Activated T-cell treated with anti-CD3 and anti-CD28 coated beads for 48 hours (primary cell): ENCODE measurements at places on chromosomes 2 and 18.
A peak's percentile ranks its signal among the peaks of the same experiment; 100 is the strongest.

- DNase-seq: no peak
Measured at GRCh38 chr18:46169464-46169941, 65.3 kb downstream of the HAUS1 start.

DNA sequence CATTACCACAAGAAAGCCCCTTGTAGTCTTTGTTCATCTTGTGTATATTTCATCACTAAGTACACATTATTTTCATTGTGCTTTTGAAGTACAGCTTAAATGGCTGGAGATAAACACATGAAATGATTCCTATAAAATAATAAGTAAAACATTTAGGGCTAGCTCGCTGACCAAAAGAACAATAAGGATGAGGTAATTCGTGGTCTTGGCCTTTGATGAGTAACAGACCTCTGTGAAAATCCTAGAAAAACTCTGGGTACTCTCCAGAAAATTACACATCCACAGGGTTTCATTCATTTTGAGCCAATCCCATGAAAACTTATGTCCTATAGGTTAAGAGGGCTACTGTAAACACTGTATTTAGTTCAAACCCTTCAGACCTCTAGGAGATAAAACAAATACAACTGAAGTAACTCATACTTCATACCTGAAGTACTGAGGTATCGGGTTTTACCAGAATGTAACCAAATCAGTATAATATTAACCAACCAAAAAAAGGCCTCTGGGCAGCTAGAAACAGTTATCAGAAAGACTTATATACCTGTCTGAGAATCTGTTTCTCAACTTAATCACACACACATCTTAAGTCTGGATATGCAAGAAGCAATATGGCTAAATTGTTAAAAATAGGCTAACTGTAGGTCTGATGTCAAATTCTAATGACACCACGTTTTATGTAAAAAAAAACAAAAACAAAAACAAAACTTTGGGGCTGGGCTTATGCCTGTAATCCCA is 31.0 kb downstream of the CFAP36 start:
- no peak for DNase-seq

DNA sequence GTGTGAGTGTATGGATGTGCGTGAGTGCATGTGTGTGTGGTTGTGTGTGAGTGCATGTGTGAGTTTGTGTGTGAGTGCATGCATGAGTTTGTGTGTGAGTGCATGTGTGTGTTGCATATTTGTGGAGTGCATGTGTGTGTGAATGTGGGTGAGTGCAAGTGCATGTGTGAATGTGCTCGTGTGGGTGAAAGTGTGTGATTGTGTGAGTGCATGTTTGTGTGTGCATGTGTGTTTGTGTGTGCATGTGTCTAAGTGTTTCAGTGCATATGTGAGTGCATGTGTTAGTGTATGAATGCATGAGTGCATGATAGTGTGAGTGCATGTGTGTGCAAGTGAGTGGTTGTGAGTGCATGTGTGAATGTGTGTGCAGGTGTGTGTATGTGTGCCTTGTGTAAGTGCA is 343.4 kb upstream of the SALL3 start:
- no peak for DNase-seq

- DNase-seq: no peak
Measured at GRCh38 chr18:74097803-74098202, 49.8 kb downstream of the FBXO15 start.

- DNase-seq: no peak
Measured at GRCh38 chr2:196954001-196954400, 27.5 kb upstream of the PGAP1 start.

DNA sequence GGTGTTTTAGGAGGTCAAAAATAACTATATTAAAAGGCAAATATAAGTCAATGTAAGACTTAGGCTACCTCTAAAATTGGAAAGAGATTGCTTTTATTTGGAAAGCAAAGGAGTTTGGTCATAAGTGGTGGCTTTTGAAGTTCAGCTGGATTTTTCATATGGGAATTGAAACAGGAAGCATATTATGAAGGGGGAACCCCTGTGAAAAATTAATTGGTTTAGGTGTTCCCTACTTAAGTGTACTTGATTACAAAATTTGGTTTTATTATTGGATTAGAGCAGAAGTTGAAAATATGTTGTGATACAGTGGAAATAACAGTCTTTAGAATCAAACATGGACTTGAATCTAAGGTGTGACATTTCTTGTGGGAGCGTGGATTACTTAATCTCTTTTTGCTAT is 121.4 kb upstream of the TTC27 start:
- DNase-seq: no peak

- DNase-seq: no peak
Measured at GRCh38 chr2:139825726-139826125, 1045.5 kb upstream of the NXPH2 start.

DNA sequence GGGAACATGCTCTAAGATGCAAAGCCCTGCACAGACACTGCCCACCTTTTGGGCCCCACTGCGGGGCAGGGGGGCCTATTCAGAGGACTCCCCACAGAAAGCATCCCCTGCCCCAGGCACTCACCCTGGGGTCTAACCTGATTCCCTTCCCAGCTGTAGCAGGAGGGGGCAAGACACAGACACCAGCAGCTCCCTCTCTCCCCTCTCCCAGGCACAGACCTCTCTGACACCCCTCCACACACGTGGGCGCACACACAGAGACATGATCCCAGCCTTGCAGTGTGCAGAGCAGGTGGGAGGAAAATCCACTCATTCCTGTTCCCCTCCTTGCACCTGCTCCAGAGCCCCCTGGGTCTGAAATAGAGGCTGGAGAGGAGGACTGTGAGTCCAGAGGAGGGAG is 10.7 kb downstream of the TNS1 start:
- DNase-seq: no peak

GRCh38 chr18:80104364-80104779 is 4.7 kb upstream of the ADNP2 start:
- DNase-seq: no peak

DNA sequence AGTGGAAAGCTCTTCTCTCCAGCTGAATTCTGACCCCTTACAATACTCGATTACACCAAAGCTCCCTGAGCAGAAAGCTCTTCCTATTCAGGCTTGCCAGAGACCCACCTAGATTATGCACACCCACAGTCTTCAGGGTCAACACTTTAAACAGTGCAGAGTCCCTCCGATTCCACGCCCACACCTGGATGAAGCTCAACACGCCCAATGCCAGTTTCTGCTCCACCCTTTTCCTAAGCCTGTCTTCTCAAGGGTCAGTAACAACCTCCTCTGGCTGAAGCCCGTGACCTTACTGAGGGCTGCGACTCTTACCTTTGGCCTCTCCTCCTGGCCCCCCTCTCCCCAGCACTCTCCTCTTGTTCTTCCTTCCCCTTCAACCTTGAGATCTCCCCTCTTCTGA is 492.0 kb upstream of the SALL3 start:
- no peak for DNase-seq

DNA sequence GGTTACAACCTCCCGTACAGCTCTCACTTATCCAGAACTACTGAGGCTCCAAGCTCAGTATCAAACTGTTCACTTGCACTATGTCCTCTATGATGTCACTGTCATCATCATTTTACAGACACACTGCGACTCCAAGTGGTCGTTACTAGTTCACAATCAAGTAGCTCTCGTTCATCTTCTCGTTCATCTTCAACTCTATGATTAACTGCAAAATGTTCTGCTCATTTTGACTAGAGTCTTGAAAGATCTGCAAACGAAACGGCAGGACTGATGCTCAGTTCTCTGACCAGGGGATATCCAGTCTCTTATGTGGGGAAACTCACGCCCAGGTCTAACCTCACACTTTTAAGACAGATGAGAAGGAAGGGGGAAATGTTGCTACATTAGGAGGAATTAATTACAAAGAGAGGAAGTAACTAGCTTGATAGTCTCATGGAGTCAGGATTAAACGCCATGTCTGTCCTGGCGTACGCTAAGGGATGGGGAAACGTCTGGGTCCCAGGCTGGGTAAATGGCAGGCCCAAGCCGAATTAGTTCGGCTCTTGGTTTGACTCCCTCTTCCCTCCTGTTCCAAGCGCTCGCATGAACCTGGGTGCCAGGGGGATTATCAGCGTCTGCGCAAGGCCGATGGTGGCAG is 794 bp upstream of the CHCHD5 start:
- DNase-seq: no peak

GRCh38 chr18:47915229-47915628 is 15.2 kb downstream of the SMAD2 start:
- DNase-seq: no peak

DNA sequence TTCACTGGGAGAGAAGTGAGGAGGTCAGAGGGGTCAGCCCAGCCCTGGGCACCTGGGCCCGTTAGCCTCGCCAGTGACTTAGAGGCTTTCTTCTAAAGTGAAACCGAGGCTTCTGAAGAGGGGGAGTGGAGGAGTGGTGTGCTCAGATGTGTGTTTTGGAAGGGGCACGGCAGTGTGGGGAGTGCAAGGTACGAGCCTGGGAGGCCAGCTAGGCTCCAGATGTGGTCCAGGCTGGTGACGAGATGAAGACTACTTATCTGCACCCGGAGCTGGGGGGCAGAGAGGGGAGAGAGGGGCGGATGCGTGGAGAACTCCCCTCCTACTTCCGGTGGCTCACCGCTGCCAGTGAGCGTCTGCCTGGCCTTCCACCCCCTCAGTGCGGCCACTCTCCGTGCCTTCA is 371.3 kb upstream of the HS6ST1 start:
- DNase-seq: no peak

DNA sequence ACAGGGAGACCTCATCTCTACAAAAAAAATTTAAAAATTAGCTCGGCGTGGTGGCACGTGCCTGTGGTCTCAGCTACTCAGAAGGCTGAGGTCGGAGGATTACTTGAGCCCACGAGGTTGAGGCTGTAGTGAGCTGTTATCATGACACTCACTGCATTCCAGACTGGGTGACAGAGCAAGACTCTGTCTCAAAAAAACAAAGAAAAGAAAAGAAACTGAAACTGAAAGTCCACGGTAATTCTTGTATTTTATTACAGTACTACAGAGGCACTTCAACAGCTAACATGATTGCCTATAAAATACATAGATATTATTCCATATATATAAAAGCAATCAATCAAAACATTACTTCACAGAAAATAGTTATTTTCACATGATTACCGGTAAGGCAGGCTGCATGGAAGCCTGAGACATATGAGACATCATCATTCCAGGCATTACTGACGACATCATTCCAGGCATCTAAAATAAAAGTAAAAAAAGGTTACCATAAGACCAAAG is 23.1 kb downstream of the PRPF40A start:
- peak; percentile 31 for DNase-seq

- no peak for DNase-seq
Measured at GRCh38 chr2:236576087-236576486, 6.5 kb downstream of the ACKR3 start.

DNA sequence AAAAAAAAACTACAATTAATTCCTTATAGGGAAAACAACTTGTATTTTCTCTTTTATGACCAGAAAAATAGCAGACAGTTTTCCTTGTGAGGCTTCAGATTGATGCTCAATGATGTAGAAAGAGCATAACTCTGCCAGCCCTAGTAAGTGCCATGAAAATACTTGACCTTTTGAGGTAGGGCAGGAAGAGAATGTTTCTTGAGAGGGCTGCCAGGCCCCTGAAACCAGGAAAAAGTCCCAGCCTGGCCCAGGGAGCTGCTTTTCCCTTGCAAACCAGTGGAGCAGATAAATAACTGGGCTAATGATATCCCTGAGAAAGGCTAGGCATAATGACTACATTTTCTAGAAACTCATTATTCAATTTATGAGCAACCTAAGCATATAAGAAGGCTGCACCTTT is 126.8 kb downstream of the SLC8A1 start:
- no peak for DNase-seq

GRCh38 chr18:400456-400855 is 100.0 kb downstream of the COLEC12 start:
- no peak for DNase-seq

DNA sequence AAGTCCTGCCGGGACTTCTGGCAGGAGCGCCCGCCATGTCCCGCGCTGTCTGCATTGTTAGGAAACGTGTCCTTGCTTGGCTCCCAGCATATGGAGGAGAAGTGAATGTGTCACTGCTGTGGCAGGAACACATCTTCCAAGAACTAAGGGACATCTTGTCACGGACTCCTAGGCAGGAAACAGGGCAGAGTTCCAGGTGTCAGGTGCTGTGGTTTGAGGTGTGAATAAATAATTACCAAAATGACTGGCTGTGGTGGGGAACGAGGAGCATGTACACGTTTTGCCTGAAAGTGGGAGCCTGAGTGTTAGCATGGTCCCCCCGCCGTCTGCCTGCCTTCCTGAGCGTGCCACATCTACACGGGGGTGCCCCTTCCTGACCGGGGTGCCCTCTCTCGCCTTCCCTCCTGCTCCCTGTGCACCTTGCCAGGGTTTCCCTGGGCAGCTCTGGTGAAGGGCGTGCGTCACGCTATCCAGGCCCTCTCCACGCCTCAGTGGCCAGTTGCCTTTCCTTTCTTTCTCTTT is 237.5 kb downstream of the LDLRAD4 start:
- DNase-seq: peak; percentile 42

DNA sequence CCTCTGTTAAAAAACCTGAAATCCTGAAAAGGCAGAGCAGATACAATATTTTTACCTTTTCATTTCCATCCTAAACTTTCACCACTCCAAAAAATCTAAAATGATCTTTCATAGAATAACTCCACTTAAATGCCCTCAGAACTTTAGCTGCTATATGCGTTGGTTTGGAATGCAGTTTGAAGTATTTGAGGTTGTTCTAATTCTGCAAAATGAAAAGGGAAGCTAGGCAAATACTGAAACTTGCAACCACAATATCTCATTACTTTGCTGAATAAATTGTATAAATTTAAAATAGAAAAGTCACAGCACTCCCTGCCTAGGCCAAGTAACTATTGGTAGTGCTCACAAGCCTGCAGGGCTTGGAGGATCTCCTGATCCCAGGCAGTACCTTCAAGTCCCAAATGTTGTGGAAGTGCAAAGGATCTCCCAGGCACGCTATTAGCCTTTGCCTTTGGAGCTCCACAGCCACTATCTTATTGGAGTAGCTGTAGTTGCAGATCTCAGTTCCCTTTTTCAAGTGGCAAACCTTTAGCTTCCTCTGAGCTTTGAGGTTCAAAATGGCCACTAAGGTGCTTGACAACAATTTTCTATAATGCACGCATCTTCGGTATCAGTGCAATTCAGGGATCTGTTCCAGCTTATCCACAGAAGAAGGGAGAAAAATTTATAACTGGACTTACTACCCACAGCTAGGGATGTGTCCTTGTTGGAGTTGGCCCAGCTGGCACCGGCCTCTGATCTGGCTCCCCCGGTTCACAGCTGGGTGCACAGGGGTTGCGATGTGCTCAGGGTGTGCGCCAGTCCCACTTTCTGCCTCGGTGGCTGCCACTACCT is 43.4 kb upstream of the ANKRD62 start:
- DNase-seq: no peak

DNA sequence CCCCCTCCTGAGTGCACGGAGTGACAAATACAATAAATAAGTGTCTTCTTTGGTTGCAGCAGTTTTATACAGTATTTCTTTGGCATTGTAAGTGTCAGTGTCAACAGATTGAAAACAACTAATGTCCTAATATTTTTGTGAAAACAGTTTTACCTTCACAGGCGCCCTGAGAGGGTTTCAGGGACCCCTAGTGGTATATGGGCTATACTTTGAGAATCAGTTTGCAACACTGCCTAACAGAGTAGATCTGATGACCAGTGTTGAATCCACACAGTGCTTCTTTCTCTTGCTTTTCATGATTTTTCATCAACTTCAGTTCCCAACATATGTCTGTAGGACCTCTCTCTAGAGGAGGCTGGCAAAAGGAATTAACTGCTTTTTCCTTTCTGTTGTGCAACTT is 162.2 kb downstream of the PRPF40A start:
- no peak for DNase-seq

GRCh38 chr2:39933196-39933595 is 154.1 kb upstream of the THUMPD2 start:
- no peak for DNase-seq

- DNase-seq: no peak
Measured at GRCh38 chr2:50636462-50636861, 395.5 kb downstream of the NRXN1 start.

- no peak for DNase-seq
Measured at GRCh38 chr18:62897153-62897552, 181.8 kb downstream of the PHLPP1 start.

- no peak for DNase-seq
Measured at GRCh38 chr2:102226612-102227391, 40.0 kb downstream of the IL1RL2 start.
